Common myeloid progenitor, CD34-positive (primary cell): ENCODE measurements at places on chromosomes 1 and 21.

DNA sequence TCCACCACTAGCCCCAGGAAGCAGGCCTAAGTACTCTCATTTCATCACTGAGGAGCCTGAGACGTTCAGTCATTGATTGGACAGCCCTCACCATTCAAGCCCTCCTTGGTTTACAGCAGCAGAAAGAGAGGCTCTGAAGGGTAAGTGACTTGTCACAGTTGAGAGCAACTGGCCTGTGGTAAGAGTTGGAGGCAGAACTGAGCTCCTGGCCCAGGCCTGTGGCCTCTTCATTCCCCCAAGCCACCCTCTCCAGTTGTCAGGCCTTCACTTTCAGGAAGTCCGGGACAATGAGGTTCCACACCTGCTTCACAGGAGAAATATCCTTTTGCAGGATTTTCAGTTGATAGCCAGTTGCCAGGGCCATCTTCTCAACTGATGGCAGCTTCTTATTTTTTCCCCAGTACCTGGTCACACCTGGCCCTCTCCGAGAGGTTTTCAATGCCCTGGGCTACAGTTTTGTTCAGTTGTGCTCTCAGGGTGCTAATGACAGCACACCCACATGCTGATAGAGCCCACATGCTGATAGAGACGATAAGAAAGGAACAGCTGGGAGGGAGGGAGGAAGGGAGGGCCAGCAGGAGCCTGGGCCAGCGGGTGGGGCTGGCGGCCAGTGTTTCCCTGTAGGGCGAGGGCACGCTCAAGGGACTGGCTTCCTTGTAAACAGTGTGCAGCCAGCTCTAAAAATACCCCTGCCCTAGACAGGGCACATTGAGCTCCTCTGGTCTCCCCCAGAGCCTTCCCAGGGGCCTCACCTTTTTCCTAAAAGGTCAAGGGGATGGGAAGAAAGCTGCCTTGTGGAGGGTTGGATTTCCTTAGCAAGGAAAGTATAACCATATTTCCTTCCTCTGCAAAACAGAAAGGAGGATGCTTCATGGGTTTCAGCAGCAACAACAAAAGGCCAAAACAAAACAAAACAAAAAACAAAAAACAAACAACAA is 112.7 kb upstream of the JUN start:
- peak; percentile 41 for DNase-seq

- DNase-seq, result no peak
Measured at GRCh38 chr1:228362141-228362883, 44.3 kb downstream of the TRIM11 start.

- DNase-seq, result peak; percentile 66
Measured at GRCh38 chr1:192506741-192507155, 68.8 kb upstream of the RGS1 start.

DNA sequence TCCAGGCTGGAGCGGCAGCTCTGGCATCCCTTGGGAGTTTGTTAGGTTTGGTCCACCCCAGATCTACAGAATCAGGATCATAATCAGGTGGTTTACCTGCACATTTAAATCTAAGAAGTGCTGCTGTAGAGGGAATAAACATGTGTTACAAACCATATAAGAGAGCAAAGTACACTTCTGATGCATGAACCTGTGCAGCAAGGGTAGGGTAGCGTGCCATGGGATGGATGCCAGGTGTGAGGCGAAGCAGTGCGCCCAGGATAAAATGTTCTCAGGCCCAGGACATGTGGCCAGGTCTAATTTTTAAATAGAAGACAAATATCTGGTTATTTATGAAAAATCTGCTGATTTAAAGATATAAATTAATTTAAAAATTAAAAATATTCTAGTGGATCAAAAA is 308.8 kb upstream of the USP24 start:
- no peak for DNase-seq

GRCh38 chr1:181501612-181502011 is 18.3 kb downstream of the CACNA1E start:
- DNase-seq, result no peak

DNA sequence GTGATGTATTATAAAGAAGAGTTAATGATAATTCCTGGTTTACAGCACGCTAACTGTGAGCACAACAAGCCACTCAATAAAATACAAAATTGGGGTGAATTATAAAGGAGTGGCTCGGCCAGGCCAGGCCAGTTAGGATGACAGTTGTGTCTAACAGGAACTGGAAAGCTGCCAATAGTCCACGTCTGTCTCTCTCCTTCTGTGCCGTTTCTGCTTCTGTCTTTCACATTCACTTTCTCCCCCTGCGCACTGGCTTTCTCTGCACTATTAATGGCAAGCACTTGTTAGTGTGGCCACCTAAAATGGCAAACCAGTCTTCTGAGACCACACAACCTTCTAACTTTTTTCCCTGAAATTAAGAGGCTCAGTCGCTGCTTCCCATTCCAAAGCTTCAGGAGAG is 394.3 kb downstream of the NTNG1 start:
- peak; percentile 15 for DNase-seq

DNA sequence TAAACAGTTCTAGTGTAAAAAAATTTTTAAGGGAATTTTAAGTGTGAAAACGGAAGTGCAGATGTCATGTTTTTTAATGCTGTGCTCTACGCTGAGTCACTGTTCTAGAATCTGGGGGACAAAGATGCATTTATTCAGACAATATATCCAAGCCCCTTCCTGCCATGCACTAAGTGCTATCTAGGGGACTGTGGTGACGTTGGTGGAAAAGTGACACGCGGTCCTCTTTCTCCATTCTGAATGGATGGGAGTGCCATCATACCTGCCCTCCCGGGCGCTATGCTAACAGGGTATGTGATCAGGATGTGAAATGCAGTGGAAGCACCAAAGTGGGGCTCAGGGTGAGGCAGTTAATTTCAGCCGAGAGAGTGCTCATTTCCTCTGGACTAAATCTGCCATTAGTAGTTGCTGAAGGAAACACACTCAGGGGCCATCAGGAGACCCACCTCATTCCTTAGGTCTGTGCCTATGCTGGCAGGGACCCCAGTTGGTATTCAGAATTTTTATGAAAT is 6.6 kb downstream of the C1orf226 start:
- DNase-seq, result peak; percentile 37

DNA sequence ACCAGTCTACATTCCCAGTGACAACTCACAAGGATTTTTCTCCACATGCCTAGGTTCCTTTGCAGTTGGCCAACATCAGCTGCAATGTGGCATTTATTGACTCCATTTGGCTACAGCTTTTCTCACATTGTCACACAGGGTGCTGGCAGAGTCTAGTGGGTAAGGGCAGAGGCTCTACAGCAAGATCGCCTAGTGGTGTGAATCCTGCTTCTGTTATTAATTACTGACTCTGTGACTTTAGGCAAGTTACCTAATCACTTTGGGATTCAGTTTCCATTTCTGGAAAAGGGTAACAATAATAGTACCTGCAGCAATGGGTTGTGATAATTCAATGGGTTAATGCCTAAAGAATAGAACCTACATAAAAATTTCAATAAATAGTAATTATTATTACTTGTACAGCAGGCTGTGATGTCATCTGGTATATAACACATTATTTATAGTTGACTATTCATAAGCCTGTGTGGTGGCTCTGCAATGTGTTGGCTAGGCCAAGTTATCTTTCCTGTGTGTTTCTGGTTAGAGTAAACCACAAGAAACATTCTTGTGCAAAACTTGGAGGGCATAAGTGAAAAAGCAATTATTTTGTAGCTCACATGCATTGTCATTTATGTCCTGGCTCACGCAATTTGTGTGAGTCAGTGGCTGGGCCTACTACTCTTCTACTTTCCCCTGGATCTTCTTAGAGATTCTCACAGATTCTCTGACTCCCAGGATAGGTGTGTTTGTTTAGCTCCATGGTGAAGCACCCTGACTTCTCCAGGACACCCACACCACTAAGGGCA is 59.5 kb downstream of the PTGS2 start:
- peak; percentile 71 for DNase-seq

- no peak for DNase-seq
Measured at GRCh38 chr1:21337010-21337437, 46.8 kb upstream of the ECE1 start.

GRCh38 chr1:108877348-108878159 is 769 bp downstream of the GPSM2 start:
- no peak for DNase-seq

DNA sequence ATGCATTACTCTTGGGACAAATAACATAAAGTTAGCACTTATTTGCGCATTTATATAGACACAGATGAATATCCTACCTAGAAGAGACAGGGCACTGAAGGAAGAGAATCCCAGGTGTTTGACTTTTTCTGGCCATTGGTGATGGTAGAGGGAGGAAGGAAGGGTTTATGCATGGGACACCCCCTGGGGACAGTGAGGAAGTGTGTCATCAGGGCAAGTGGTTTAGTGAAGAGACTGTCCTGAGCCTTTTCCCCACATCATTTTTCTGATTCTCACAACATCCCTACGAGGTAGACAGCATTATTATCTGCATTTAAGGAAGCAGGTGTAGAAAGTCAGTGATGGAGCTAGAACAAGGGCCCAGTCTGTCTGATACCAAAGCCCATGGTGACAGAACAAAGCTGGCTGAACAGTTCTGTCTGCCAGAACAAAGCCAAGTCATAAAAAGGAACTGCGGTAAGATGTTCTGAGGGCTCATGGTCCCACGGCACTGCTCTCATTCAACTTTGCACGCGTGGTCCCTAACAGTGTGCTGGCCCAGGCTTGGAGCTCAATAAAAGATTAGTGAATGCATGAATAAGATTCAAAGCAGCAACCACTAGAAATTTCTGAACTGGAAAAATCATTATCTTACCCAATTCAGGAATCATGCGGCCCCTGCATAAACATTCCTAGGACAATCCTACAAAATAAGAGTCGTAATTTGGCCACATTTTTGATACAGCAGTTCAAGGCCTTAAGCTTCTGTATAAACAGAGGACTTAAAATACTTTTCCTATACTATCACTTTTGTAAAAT is 12.2 kb upstream of the CDC42BPA start:
- DNase-seq, result no peak

DNA sequence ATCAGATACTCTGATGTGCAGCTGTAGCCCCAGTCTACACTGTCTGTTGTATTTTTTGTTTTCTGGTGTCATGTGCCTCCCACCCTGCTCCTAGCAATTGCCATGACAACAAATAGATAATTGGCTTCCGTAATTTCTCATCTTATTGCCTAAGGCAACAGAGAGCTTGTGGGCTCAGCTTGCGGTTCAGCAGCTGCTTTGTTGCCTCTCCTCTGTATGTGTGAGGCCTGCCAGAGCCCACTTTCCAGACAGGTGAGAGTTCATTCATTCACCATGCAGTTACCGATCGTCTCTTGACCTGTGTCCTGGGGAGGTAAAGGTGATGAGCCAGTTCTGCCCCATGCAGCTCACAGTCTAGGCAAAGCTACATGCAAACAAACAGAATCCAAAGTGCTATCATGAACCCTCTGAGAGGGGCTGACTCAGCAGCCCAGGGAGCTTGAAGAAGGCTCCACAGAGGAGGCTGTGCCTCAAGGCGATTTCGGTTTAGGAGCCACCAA is 11.9 kb downstream of the LGALS8 start:
- DNase-seq, result no peak

DNA sequence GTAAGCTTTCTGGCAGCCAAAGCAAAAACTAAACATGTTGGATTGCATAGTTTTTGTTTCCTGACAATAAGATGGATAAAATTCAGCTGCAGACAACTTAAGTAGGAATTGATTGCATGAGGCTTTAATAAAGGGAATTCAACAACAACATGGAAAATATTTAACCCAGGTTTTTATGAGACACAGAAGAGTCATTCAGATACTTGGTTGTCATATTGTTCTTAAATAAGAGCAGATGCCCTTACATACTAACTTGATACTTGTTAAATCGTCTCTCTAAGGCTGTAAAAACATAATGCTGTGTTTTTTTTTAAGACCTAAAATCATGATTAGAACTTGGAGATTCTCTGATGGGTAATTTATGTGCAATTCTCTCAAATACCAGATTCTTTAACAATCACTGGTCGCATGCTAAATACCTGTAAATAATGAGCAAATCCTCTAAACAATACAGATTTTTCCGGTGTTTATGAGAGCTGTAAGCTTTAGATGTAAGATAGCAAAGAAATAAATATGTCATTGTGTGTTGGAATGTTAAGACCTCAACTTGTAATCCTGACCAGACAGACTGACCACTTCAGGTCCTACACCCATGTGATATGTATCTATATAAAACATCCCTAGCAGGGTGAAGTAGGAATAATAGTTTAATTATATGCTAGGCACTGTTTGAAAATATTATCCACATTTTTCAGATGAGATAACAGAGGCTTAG is 37.8 kb upstream of the CD34 start:
- DNase-seq, result no peak

- DNase-seq, result peak; percentile 2
Measured at GRCh38 chr1:52798331-52798730, 44.2 kb upstream of the ZYG11A start.
